ENCODE measurements at places on chromosomes 2 and 18.

- DNase-seq: no peak
These were observed 105.3 kb downstream of the COMMD1 start for GRCh38 chr2:62010632-62011256.

GRCh38 chr2:207421671-207422070, 108.1 kb upstream of the CREB1 start:
- no peak for DNase-seq

GRCh38 chr18:60639836-60640235, 267.3 kb upstream of the MC4R start:
- DNase-seq: no peak

- DNase-seq: no peak
These were observed 648.0 kb downstream of the SLC4A3 start for GRCh38 chr2:220275454-220275853.

DNA sequence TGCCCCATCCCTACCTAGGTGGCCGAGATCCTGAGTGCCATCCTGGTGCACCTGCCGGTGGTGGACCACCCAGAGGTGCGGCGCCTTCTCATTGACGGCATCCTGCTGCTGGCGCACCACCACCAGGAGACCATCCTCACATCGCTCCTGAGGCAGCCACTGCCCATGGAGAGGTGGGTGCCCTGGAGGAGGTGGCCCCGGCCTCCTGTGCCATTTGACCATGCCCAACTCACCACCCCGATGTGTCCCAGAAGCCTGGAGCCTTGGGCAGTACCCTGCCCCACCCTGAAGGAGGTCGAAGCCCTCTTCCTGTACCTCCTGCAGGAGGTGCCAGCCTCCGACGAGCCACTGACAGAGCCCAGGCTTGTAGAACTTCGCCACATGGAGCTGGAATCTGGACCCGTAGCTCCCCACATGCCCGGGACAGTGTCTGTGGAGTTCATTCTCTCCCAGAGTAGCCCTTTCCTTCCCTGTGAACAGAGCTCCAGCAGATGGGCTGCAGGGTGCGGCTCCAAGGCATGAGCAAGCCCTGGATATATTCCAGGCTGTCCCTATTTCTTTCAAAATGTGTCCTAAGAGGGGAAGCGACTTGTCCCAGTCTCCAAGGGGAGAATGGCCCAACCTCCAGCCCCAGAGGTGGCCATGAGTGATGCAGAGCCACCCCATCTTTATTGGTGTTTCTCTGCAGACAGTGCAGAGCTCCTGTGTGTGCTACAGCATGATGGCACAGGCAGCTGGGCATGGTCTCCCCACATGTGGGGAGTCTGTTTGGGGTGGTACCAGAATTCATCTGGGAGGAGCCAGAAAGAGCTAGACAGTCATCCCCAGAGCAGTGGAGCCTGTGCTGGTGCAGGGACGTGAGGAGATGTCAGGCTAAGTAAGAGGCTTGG, 34.2 kb downstream of the HJURP start:
- no peak for DNase-seq

DNA sequence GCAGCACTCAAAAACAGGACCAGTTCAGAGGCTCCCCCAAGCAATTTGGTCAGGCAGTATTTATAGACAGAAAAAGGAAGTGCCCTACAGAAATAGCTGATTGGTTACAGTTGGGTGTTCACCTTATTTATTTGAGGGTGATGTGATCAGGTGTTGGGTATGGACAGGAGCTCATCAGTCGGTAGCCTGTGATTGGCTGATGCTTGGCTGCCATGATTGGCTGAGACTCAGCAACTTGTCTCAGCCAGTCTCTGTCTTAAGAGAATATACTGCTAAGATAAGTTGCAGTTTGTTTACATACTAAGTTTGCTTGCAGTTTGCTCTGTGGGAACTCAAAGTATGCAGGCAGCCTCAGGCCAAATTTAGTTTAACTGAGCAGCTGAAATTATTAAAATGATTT, 9.4 kb downstream of the ABCG8 start:
- no peak for DNase-seq

DNA sequence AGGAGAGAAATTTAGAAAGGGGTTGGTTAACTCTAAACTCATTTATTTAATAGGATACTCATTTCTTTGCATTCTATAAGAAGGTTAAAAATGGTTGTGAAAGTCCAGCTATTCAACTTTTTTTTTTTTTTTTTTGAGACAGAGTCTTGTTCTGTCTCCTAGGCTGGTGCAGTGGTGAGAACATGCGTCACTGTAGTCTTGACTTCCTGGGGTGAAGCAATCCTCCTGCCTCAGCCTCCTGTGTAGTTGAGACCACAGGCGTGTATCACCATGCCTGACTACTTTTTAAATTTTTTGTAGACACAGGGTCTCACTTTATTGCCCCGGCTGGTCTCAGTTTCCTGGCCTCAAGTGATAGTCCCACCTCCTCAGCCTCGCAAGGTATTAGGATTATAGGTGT, 11.9 kb downstream of the ELP2 start:
- no peak for DNase-seq

DNA sequence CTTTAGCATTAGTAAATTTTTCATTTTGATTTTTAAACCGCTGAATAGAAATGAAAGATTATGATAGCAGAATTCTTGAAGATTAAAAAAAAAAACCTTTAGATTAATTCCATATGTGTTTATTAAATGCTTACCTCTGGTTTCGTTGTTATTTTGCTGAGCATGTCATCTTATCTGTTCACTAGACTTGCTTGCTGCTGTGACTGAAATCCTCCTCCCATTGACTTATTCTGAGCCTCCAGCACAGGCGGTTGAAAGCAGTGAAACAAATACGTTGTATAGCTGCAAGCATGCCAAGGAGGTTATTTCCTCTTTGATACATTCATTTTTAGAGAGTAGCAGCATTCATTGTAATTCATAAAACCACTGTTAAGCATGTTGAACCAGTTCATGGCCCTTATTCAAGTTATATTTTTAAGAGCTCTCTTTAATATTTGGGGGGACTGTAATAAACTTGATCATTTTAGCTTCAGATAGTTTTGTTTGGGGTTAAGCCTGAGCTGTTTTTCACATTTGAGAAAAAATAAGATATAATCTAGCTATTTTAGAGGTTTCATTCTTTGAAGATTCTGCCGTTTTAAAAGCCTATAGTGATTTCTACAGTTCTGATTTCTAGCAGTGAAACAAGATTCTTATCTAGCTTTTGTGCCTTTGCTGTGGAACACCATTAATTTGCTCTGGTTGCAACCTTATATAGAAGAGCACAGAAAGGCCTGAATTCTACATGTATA, at the start of gene HTR2B:
TSS of gene HTR2B (minus strand) at position 205 of the 731 bp plus-strand sequence. CDS start 1,278 bp downstream, outside the sequence.
- peak; percentile 17 for DNase-seq

GRCh38 chr2:26559556-26559955, 81.6 kb downstream of the CIB4 start:
- no peak for DNase-seq

DNA sequence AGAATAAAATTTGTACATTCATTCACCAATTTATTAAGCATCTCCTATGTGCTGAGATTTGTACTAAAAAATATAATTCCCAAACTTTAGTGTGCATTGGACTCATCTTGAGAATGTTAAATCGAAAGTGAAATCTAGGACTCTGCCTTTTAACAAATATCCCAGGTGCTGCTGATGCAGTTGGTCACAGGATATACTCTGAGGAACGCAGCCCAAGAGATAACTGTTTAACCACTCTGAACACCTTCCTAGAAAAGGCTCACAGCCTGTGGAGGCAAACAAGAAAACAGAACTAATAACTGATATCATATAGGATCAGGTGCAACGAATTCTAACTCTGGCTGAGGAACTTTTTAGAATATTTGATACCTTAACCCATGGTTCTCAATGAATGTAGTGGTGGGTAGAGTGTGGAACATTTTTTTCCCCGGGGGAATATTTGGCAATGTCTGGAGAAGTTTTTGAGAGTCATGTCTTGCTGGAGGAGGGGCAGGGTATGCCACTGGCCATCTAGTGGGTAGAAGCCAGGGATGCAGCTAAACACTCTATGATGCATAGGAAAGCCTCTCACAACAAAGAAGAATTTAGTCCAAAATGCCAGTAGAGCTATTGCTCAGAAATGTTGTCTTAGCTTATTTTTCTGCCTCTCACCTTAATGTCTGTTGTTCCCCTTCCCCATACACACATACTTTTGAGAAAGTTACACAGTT, 96.5 kb downstream of the EHBP1 start:
- no peak for DNase-seq

- DNase-seq: no peak
These were observed 318.0 kb downstream of the MYCN start for GRCh38 chr2:16258350-16258749.

GRCh38 chr2:179745635-179746256, 115.7 kb downstream of the ZNF385B start:
- DNase-seq: no peak

GRCh38 chr2:157780211-157780610, 95.9 kb downstream of the ACVR1 start:
- DNase-seq: no peak

- DNase-seq: no peak
These were observed 1590.6 kb upstream of the DDX18 start for GRCh38 chr2:116223912-116224311.

DNA sequence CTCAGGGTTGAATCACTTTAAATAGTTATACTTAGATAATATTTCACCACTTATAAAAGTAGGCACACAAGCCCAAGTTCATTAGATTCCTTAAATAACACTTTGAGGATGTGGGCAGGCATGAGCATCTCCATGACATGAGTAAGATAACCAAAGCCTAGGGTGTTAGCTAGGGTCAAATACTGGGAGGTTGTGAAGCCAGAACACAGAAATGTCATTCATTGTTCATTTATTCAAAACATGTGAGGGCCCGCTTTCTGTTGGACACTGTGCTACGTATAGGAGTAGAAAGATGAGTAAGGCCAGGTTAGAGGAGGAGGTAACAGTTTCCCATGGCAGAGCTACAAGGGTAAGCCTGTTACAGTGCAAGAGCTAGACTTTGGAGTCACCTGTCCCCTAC, 93.5 kb upstream of the NEDD4L start:
- no peak for DNase-seq

DNA sequence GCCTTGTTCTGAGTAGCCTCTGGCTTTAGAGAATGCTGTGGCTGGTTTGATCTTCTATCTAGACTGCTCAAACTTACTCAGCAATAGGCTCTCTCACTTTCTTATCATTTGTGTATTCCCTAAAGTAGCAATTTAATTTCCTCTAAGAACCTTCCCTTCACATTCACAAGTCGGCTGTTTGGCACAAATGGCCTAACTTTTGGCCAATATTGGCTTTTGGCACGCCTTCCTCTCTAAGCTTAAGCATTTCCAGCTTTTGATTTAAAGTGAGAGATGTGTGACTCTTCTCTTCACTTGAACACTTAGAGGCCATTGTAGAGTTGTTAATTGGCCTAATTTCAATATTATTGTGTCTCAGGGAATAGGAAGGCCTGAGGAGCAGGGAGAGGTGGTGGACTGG, 219.5 kb upstream of the PXDN start:
- no peak for DNase-seq

GRCh38 chr18:59202258-59202820, 17.6 kb upstream of the GRP start:
- no peak for DNase-seq

GRCh38 chr2:1841903-1842791, 97.8 kb upstream of the PXDN start:
- no peak for DNase-seq

DNA sequence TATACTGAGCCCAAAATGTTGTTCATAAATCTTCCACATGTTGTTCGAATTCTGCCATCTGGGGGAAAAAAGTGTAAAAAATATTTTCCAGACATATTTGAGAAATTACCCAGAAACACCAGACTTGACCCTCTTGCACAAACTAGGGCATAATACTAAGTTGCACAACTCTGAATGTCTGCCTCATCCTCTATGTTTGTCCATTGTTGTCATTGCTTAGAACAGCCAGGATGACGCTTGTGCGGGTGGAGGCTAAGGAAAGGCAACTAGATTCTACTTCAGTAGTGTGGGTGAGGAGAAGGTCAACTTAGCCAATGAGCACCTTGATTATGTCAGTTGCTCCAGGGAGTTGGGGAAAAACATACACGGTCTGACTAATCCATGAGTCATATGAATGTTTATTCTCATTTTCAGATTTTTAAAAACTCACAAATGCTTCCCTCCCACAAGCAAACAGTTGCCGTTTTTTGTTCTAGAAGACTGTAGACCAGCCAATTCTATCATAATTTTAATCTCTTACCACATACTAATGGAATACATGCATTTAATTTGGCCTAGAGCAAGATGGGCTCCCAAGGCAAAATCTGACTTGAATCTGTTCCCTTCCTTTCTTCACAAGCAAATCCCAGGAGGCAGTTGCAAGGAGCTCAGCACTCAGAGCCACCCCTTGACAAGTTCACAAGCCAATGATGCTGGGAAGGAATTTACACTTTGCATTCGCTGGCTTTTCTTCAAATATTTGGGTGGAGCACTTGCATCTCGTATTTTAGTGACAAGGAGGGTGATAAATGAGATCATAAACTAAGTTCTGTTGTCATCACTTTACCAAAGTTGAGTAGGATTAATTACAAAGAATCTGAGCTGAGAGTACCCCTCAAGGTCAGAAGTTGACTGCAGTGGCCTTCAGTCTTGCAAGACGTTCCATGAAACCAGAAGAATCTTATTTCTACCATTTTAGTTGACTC, 163.2 kb upstream of the TWIST2 start:
- no peak for DNase-seq

DNA sequence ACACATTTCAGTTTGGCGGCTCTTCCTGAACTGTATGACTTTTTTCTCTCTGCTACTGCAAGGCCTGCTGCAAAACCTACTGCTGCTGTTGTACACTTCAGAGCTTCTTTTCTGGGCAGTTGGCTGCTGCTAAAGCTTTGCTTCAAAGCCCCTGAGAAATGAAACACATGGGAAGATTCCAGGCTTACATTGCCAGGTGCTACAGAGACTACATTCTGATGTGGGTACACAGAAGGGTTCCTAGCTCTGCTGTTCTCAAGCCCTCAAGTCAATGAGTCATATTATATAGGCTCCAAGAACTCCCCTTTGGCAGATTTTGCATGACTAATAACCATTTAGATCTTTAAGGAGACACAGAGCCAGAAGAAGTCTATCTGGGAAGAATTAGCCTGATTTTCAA, 12.9 kb upstream of the PGAP1 start:
- no peak for DNase-seq

- DNase-seq: no peak
These were observed 101.4 kb downstream of the NFATC1 start for GRCh38 chr18:79496978-79497637.

GRCh38 chr18:64809801-64810200, 660.9 kb upstream of the LINC00305 start:
- DNase-seq: no peak

GRCh38 chr18:54358495-54359040, 862 bp downstream of the C18orf54 start:
- no peak for DNase-seq

GRCh38 chr2:170229125-170229524, 51.2 kb downstream of the MYO3B start:
- DNase-seq: no peak

- no peak for DNase-seq
These were observed 46.3 kb downstream of the CCDC150 start for GRCh38 chr2:196685792-196686191.

- no peak for DNase-seq
These were observed 19.5 kb upstream of the TNS1 start for GRCh38 chr2:218022131-218022850.

DNA sequence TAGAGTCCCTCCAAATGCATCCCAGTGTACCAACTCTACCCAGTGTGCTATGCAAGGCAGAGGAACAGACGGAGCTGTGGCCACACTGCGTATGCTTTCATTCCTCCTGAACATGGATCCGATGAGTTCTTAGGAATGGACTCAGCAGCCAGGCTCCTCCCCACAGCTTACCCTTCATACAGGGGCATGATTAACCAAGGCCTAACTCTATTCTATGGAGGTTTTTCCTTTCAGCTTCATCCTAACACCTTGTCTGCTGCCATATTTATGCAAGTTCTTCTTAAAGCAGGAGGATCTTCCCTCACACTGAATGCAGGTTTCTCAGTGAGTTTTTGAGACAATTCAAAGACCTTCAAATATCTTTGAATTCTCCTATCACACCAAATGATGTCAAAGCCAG, 222.9 kb downstream of the MYT1L start:
- no peak for DNase-seq
